GF-D8 (cell line): ENCODE measurements at places on chromosomes 4 and X.

- no peak for DNase-seq
Observed at GRCh38 chrX:53263597-53264094, 17.7 kb downstream of the IQSEC2 start.

- no peak for DNase-seq
Observed at GRCh38 chr4:74202062-74202586, 44.2 kb downstream of the MTHFD2L start.

DNA sequence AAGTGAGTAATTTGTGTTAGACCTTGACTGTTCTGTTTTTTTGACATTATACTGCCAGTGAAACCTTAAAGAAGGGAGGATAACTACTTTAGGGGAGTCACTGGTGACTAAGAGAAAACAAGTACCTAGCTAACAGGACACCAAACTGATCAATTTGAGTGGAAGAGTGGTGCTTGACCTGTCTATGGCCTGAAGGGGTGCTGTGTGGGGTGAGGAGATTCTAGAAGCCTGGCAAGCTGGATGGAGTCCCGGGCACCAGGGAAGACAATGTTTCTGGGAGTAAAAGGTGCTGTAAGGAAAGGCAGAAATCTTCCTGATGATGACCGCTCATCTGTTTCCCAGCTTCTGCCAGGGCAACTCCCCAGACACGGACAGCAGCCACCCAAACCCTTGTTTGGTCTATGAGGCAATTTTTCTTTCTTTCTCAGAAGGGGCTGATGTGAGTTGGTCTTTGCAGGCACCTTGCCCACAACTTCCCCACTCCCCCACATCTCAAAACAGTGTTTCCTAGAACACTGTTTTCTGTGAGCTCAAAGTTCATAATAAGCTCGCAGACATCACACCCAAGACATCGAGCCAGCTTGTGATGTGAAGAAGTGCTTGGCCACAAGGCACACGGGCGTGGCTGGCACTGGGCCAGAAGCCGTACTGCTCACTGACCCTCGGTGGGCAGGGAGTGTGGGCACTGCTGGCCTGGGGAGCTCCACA lies 4.6 kb downstream of the TXK start:
- peak; percentile 79 for DNase-seq

DNA sequence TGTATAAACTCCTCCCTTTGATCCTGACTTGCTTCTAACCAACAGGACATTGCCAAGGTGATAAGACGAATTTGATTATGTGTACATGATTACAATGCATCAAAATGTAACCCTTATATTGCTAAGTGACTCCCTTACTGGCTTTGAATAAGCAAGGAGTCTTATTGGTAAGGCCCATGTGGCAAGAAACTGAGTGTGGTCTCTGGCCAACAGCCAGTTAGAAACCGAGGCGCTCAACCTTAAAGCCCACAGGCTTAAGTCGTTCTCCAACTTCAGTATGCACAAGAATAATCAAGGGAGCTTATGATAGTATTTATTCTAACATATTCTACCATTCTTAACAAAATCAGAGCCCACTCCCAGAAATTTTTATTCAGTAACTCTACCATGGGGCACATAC lies 374.2 kb upstream of the F9 start:
- no peak for DNase-seq

GRCh38 chrX:13271511-13271910 lies 48.3 kb downstream of the ATXN3L start:
- DNase-seq: no peak
